ENCODE measurements at places on chromosomes 13 and 19.
A peak's percentile ranks its signal among the peaks of the same experiment; 100 is the strongest.

DNA sequence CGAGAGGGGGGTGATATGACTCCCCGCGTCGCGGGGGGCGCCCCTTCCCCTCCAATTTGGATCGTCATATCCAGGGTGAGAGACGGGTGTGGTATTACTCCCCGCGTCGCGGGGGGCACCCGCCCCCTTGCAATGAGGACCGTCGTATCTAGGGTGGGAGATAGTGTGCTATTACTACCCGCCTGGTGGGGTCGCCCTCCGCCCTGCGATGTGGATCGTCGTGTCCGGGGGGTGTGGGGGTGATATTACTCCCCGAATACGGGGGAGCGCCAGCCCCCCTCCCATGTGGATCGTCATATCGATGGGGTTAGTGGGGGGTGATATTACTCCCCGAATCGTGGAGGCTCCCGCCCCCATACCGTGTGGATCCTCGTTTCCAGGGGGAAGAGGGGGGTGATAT, 29.2 kb upstream of the RGCC start:
- peak; percentile 2 for DNase-seq

DNA sequence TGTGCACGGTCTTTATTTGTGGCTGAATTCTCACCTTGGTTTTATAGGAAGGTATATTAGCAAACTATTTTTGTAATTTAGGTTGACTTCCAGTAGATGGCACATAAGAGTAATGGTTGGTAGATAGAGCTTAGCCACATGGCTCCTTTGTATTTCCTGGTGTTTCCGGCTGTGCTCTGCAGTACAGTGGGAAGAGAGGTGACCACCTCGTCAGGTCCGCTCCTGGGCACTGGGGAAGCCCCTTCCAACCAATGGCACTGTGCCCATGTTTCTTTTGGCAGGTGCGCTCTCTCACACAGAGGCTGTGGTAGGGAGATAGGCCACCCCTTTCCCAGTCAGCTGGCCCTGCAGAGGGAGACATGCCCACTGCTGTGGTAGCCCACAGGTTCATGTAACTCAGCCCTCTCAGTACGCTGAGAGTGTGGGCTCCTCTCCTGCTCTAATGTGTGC, 74.3 kb upstream of the ATP12A start:
- DNase-seq: peak; percentile 14

DNA sequence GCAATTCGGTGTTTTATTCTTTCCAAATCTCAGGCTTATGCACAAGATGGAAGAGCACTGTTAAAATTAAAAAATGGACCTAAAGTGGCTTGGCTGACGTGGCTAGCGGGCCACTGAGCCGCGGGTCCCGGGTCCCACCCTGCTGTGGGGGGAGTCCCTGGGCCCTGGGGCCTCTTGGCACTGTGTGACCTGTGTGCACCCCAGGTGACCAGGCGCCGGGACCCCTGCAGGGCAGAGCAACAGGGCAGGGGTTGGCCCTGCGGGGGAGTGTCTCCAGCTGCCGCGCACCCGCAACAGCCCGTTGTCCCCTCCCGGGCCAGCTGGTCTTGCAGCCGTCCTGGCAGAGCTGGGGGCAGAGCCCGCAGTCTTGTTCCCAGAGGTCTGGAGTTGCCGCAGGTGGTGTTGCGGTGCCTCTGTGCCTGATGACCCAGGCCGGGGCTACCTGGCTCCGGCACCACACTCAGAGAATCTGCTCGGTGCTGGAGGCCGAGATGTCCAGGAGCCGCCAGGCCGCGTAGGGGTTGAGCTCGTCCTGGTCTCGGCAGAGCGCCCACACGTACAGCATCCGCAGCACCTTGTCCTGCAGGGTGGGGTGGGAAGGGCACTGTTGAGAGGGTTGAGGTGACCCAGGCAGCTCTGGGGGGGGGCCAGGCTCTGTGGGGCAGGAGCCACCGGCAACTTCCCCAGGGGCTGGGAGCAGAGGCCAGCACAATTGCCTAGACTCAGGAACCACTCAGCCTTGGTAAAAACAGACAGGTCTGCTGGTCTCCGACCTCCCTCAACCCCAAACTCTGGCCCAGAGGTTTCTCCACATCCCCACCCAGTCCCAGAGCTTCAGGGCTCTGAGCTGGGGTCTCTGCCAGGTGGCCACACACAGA, 1.0 kb upstream of the CTXN1 start:
- DNase-seq: no peak

DNA sequence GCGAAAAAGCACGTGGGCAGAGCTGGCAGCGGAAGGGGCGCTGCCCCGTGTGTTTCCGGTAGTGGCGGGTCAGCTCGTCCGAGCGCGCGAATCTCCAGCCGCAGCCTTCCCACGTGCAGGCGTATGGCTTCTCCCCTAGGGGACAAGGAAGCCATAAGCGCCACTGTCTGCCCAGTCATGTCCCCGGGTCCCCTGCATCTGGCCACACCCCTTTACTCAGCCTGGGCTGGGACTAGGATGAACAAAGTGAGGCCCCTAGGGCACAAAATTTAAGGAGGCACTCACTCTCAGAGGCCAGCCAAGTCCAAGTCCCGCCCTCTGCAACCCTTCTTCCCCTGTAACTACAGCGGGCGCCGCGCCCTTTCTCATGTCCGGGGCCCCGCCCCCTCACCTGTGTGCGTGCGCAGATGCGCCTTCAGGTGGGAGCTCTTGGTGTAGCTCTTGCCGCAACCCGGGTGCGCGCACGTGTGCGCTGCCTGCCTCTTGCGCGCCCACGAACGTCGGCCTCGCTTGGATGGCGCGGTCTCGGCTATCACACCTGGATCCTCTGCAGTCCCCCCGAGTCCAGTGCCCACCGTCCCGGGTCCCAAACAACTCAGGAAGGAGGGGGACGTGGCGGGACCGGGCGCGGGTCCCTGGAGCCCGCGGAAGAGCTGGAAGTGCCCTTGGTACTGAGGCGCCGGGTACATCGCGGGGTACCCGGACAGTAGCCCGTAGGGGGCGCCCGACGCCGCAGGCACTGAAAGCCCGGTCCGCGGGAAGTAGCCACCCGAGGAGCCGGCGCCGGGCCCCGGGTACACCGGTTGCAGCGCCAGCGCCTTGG, 1.9 kb downstream of the KLF1 start:
- DNase-seq: no peak

DNA sequence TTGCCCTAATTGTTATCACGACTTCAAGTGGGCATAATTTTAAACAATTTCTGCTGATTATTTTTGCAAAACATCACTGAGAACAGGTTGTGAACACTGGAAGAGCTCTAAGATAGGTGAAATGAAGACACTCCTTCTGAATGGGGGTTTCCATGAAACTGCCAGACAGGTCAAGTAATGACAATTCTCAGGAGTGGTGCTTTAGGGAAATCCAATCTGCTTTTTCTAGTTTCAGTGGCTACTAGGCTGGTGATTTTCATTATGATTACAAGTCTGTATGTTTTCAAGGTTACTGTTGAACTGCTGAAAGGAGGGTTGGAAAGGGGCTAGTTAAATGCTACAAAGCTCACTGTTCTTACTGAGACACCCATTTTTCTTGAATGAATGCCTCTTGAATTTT, 1724.2 kb downstream of the PCDH9 start:
- no peak for DNase-seq

- DNase-seq: no peak
Observed at GRCh38 chr13:37029617-37030016, 29.0 kb downstream of the EXOSC8 start.

DNA sequence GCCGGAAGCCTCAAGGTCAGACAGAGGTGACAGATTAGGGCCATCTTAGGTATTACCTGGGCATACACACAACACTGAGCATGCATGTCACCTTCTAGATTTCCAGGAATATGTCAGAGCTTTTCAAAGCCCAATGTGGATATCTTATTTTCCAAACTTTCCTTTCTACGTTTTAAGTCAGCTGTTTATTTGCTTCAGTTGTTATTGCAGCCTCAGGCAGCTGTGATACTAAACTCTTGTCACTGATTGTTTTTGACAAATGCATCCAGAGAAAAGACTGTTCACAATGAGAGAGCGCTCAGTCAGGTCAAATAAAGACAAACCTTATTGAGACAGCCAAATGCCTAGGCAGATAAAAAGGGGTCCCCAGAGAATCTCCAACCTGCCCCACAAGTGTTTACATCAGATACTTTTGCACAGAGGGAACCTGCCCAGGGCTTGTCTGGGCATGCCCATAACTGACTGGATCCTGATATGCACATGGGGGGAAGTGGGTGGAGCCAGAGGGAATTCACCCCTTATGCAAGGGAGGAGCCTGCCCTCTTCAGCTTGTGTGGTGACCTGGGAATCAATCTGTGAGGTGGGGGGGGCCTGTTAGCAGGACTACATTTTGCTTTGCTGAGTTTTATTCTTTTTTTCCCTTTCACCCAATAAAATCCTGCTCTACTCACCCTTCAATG, 28.5 kb downstream of the MED4 start:
- DNase-seq: no peak

GRCh38 chr19:29530540-29531457, 5.0 kb downstream of the VSTM2B start:
- DNase-seq: no peak

- DNase-seq: no peak
Observed at GRCh38 chr19:6890938-6891337, 3.6 kb downstream of the ADGRE1 start.

GRCh38 chr19:38564981-38565690, 52.6 kb downstream of the MAP4K1 start:
- DNase-seq: no peak

- DNase-seq: no peak
Observed at GRCh38 chr13:65937251-65937650, 1292.9 kb downstream of the PCDH9 start.

DNA sequence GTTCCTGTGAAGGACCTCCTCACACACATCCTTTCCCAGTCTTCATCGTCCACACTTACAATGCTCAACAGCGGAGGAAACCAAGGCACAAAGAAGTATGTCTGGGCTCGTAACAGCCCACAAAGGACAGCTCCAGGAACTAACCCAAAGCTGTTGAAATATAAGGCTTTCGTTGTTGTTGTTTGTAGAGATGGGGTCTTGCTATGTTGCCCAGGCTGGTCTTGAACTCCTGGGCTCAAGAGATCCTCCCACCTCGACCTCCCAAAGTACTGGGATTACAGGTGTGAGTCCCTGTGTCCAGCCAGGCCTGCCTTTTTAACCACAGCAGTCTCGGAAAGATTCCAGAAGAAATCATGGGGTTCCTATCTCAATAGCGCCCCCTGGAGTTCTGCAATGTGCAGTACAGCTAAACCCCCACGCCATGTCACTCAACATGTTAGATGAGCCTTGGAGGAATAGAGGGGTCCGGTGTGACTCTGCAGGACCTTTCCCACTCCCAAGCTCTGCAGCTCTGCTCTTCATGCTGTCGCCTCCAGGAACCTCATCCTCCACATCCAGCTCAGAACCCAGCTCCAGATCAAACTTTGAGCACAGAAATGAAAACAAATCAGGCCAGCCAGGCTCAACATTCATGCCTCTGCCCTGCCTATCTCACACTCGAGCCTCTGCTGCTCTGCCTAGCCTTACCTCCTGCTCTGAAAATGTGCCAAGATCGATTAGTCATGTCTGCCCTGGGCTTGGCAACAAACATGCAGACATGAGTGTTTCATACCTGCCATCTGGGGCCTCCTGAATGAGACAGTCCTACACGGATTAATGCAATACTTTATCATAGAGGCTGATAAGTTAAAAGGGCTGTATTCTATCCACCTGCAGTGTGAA, 7.5 kb downstream of the PLA2G4C start:
- peak; percentile 69 for DNase-seq

GRCh38 chr19:33690378-33691029, 68.8 kb downstream of the CHST8 start:
- DNase-seq: no peak

DNA sequence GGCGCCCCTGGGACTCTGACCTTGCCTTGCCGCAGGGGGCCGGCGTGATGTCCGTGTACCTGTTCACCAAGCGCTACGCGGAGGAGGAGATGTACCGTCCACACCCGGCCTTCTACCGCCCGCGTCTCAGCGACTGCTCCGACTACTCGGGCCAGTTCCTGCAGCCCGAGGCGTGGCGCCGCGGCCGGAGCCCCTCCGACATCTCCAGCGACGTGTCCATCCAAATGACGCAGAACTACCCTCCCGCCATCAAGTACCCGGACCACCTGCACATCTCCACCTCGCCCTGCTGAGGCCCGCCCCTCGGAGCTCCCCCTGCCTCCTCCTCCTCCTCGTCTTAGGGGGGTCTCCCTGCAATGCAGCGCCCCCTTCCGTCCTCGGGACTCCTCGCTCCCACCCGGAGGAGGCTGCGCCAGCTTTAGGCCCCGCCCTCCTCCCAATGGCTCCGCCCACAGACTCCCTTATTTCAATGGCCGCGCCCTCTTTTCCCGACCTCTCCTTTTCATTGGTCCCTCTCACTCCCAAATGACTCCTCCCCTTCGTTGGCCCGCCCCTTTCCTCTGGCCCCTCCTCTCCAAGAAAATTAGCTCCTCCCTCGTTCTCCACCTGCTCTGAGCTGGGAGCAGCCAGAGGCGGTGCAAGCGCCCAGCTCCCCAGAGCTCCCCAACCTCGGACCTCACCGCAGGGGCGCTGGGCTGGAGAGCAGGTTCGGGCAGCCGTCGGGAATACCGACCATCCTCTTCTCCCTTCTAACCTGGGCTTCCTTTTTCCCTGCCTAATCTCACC, 20.5 kb upstream of the CACNG8 start:
- DNase-seq: no peak

GRCh38 chr19:1725100-1726064, 27.9 kb upstream of the ONECUT3 start:
- peak; percentile 90 for DNase-seq

DNA sequence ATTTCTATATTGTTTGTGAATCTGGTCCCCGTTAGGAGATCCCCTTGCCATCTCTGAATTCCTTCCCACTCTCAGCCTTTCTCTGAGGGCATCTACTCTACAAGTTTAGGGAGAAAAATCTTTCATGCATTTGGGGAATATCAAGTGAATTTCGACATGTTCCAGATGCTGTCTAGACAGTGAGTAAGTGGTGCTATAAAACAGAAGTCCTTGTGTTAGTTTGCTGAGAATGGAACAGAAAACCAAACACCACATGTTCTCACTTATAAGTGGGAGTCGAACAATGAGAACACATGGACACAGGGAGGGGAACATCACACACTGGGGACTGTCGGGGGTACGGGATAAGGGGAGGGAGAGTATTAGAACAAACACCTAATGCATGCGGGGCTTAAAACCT, 5.1 kb downstream of the OR7A10 start:
- no peak for DNase-seq

DNA sequence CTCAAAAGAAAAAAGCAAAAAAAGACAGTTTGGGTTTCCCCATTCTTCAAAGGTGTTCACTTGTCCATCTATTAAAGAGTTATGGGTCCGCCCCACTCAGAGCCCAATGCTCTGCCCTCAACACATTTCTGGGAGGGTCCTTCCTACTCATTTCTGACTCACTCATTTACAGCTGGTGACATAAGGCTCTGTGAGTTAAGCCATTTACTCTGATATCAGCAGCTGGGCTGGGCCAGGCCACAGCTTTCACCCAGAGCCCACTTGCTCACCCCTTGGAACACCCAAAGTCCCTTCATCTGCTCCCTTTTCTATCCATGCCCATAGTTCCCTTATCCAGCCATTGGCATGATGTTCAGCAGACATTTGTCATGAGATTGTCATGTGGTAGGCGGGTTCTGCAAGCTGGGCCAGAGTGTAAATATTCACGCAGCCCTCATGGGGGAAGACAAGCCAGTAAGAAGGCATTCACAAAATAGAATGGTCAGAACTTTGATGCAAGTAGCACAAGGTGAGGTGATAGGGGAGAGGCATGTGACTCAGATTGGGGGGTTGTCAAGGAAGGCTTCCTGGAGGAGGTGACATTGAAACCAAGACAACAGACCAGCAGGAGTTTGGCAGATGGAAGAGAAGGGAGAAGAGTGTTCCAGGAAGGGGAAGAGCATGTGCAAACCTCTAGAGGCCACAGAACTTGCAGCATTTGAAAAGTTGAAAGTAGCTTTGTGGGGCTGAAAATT, 5.9 kb downstream of the MAST1 start:
- no peak for DNase-seq

GRCh38 chr13:113646921-113647340, 11.1 kb downstream of the ATP4B start:
- no peak for DNase-seq

GRCh38 chr13:99124794-99125316, 75.8 kb upstream of the UBAC2 start:
- peak; percentile 59 for DNase-seq

Measured in HTR-8/SVneo (cell line).